Body of pancreas (tissue), 4 donors: ENCODE measurements at places on chromosomes 12 and 14.
A peak's percentile ranks its signal among the peaks of the same experiment; 100 is the strongest.

- no peak for DNase-seq
Observed at GRCh38 chr12:41899577-41899976, 245.1 kb downstream of the GXYLT1 start.

DNA sequence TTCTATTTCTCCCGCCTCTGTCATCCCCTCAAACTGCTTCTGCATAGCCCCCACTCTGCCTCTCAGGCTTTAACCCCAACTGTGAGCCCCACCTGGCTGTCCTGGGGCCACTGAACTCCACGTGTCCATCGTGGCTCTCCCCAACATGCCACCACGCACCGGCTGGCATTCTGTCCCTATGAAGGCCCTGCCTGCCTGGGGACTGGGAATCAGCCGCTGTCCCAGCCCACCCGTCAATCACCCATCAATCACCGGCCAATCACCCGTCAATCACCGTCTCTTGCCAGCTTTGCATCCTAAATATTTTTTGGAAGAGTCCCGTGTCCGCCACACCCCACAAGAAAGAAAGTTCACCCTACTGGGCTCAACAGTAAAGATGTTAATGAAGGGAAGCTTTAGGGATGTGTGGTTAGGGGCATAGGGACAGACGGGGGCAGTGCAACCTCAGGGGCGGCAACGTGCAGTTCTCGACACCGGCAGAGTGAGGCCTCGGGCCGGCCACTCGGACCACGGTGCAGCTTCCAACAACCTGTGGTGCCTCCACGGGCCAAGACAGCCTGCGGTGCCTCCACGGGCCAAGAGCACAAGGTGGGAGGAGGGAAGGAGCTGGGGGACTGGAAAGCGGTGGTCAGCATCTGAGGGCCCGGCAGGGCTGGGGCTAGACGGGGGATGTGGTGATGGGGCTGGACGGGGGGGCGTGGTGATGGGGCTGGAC is 85.6 kb downstream of the GALNT9 start:
- no peak for DNase-seq

- no peak for DNase-seq
Observed at GRCh38 chr12:45191239-45191638, 24.7 kb upstream of the ANO6 start.

DNA sequence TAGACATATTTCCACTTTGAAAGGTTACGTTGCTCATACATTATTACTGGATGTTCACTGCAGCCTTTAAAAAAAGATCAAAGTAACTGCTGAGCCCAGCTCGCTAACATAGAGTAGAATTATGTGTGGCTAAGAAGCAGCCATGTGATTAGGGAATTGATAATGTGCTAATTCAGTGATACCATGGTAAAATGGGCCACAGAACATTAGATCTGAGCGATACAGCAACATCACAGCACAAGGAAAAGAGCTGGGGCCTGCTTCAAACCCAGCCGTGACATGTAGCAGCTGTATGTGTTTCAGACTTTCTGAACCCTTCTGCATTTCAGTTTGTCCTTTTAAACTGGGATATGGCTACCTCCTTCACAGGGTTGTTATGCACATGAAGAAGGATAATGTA is 92.3 kb upstream of the LMNTD1 start:
- DNase-seq, result no peak

GRCh38 chr12:122942637-122943036 is 23.6 kb downstream of the ABCB9 start:
- no peak for DNase-seq

DNA sequence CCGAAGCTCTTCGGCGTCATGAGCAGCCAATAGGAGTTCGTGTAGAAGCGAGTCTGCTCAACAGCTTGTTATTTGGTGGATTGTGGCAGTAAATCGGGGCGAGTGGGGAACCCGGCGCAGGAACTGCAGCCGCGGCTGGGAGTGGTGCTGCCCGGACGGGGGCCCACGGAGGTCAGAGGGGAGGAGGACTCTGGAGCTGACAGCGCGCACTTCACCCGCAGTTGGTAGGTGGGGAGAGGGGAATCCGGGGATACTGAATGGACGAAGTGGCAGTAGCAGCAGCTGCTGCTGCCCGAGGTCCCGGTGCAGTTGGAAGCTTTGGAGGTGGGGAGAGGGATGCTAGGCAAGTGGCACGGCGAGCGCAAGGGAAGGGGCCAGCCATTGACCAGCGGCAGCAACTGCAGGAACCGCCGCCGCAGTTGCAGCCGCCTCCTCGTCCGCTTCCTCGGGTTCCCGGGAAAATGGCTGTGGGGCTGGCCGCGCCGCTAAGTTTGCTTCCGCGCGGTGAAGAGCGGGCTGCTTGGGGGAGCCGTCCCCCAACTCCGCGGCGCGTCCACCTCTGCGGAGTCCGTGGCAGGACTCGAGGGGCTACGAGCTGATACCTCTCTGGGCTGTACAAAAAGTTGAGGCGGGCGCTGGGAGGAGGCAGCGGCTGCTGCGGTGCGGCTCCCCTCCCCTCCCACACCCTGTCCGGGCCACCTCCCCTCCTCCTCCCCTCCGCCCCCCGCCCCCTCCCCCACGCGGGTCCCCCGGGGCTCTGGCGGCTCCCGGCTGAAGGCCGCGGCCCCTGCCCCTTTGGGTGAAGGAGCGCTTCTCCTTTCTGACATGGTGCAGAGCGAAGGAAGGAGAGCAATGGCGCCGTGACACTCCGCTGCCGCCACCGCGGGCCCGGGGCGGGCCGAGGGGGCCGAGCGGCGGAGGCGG is at the start of gene ARID4A:
TSS of gene ARID4A (plus strand) at position 79 of the 924 bp plus-strand sequence. CDS start 1,300 bp downstream, outside the sequence.
- peak; percentile 92 for DNase-seq

DNA sequence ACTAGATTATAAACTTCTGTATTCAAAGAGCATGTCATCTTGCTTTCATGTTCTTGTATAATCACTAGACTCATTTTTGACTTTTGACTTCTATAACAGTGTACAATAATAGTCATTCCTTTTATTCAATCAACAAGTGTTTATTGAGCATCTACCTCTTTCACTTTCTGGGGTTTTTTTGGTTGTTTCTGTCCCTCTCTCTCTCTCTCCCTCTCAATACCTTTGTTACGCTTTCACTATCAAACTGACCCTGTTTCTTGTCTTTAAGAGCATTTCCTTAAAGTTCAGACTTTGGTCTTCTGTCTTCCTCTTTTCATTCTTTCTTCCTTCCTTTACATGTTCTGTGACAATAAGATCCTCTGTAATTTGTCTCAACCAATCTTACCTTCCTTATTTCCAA is 49.5 kb downstream of the GPR137C start:
- DNase-seq, result no peak

DNA sequence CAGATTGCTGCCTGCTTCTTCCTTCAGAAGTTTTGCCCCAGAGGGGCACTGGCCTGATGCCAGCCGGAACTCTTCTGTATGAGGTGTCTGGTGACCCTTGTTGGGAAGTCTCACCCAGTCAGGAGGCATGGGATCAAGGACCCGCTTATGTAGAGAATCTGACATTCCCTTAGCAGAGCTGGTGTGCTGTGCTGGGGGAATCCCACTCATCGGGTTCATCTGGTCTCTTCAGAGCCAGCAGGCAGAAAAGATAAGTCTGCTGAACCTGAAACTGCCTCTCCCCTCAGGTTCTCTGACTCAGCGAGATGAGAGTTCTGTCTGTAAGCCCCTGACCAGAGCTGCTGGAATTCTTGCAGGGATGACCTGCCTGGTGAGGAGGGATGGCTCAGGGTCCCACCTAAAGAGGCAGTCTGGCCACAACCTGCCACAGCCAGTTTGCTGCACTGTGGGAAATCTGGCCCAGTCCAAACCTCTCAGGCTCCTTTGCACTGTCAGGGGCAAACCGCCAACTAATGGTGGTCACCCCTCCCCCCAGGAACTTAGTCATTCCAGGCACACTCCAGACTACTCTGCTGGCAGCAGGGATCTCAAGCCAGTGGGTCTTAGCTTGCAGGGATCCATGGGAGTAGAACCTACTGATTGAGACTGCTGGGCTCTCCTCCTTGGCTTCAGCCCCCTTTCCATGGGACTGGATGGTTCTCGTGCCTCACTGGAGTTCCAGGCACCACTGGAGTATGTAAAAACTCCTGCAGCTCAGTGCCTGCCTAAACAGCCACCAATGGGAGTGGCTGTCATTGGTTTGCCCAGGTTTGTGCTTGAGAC is 4.1 kb downstream of the CLEC2D start:
- peak; percentile 33 for DNase-seq

DNA sequence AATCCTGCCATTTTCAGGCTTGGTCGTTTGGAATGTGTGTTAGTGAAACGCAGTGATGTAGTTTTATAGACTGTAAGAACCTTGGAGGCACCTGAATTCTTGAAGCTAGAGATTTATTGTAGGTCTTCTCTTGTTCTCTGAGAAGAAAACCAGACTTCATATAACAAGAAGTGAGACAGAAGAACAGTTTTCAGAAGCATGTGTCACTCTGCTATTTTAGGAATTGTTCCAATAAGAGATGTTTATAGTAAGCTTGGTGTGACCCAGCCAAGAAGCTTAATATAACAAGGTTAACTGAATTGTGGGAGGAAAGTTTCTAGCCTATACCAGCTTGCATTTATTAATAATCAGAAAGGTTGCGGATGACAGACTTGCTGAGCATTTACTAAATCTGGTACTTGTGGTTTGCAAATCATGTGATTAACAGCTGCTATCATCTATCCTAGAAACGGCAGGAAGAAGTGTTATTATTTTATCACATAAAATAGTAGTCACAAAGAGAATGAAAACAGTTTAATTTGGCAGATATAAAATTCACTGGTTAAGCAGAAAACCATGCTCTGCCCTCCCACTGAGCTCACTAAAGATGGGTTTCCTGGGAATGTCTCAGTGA is 49.2 kb upstream of the BCAT1 start:
- no peak for DNase-seq

DNA sequence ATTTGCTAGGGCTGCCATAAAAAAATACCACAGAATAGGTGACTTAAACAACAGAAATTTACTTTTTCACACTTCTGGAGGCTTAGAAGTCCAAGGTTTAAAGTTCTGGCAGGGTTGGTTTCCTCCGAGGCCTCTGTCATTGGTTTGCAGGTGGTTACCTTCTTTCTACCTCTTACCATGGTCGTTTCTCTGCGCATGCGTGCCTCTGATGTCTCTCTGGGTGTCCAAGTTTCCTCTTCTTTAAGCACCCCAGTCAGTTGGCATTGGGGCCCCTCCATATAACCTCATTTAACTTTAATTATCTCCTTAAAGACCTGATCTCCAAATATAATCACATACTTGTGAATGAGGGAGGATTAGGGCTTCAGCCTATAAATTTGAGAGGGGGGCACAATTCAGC is 103.2 kb downstream of the SLC15A5 start:
- no peak for DNase-seq

DNA sequence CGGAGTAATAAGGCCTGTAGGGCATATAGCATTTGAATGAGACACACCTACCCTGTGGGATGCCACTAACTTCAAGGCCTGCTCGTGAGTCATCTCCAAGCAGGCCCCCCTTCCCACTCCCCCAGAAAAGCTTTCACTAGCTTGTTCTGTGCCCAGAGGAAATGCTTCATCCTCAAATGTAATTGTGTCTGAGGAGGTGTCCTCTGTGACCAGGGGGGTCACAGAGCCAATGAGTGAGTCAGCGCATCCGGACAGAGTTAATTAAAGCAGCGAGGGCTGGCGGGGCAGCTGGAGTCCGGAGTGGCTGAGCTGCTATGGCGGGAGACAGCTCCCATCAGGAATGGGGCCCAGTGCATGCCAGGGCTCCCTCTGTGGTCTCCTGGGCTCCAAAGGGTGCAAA is 27.0 kb upstream of the ESRRB start:
- peak; percentile 9 for DNase-seq

- no peak for DNase-seq
Observed at GRCh38 chr14:79862045-79862444, 349.3 kb downstream of the DIO2 start.

DNA sequence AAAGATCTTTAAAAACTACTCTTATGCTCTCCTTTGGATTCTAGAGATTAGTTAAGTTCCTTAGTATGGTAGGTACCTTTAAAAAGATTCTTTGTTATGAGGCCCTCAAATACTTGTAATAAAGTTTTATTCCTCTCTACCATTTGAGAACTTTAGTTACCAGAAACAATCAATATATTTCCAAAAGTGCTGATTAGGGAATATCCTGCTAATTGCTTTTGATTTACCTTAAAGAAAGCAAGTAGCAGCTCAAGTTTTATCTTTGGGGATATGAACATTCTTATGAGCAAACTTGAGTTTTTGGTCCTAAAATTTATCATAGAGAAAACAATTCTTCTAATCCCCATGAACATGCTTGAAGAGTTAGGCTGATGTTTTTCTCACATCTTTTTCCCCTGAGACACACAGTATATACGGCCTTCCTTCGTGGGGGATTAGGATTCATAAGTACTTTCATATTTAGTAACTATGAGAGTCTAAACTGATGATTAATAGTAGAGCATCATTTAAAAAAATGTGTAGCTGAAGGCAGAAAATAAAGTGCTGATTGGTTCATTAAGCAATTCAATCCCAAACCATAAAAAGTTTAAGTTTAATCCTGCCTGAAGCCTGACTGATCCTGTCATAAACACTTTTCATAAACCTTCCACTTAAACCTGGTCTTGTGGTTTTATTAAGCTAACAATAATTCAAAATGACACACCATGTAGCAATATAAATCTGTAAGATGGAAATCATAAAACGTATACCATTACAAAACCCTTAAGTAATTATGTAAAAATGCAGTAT is 380.5 kb upstream of the FBXO33 start:
- no peak for DNase-seq

DNA sequence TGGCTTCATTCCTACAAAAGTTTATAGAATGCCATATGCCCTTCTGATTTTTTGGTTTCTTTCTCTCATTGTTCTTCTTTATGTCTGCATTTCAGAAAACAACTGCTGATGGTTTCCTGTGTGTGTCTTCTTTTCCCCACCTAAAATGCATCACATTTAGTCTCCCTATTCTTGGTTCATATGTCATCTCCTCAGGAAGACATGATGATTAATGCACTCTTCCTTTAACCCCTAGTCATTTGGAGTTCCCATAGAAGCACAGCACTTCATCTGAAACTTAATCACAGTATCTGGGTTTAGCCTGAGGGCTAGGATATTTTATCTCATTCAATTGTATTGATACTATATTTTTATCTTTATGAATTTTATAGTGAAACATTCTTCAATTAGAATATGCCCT is 21.5 kb downstream of the GNPNAT1 start:
- DNase-seq, result no peak

GRCh38 chr12:111841236-111841749 is 735 bp upstream of the MAPKAPK5 start:
- no peak for DNase-seq

DNA sequence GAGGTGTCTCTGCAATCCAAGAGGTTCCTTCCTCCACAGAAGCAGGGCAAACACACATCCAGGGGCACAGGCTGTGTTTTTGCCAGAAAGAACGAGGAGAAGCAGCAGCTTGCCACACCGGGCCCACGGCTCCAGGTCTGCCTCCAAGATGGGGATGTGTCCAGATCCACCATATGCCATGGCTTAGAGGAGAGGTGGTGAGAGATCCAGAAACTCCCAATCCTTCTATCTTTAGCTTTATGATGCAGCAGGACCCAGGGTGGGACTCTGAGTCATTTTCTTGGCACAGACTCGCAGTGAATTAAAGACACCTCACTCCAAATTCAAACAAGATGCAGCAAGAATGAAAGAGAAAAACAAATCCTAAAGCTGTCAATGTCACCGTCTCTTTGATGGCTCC is 481.4 kb upstream of the TMEM132C start:
- no peak for DNase-seq
